ENCODE measurements at places on chromosomes 11 and 22.

GRCh38 chr11:1060852-1061616 lies 13.6 kb upstream of the MUC2 start:
- DNase-seq: no peak

GRCh38 chr11:68889948-68890446 lies 13.6 kb downstream of the MRPL21 start:
- DNase-seq: no peak

DNA sequence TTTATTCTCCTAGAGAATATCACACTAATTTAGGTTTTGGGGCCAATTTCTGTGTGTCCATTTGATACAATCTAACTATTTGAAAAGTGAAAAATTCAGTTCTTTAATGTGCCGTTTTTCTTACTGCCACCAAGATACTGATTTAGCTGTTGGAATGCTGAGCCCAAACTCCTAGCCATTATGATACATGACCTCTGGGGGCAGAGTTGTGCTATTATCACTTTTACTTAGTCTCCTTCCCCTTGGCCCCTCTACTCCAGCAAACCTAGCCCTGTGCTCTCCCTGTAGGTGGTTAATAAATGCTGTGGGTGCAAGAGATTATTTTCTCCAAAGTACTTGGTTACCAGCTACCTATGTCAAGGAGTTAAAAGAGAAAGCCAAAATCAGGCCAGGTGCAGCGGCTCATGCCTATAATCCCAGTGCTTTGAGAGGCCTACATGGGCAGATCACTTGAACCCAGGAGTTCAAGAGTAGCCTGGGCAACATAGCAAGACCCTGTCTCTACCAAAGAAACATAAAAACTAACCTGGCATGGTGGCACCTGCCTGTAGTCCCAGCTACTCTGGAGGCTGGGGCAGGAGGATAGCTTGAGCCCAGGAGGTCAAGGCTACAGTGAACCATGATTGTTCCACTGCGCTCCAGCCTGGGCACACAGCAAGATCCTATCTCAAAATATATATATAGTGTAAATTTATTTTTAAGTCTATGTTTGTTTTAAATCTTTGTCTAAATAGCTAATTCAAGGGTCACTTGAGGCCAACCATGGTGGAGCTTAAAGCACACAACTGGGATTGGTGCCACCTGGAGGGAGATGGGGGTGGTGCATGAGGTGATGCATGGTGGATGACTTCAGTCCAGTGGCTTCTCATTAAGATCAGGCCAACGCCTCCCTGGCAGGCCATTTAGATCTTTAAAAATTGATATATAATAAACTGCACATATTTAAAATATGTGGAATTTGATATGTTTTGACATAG lies 193.2 kb upstream of the PLET1 start:
- peak; percentile 75 for DNase-seq

- DNase-seq: no peak
Measured at GRCh38 chr11:97965849-97966646, 1054.7 kb upstream of the CNTN5 start.

DNA sequence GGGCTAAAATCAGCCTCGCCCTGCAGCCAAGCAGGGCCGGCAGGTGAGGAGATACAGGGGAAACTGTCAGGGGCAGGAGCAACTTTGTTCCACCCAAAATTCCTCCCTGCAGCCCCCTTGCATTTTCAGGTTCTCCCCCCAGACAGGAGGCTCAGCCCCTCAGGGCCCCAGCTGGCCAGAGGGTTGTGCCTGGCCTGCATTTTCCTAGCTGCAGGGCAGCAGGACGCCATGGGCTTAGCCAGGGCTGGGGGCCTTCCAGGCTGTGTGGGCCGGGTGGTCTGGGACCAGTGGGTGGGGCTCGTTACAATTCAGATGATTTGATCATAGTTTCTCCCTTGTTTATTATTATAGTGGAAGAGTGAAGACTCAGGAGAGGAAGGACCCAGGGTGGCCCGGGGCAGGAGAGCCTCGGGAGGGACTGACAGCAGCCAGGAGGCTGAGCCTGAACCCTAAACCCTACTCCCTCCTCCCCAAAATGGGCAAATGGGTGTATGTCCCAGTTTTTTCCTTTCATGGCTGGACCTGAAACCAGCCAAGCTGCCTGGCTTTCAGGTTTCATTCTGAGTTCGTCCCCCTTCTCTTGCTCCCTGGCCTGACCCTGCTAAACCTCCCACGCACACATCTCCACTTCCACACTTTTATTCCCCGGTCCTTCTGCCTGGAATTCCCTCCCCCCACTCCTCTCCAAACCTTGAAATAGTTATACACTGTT lies 40.0 kb downstream of the AHNAK start:
- no peak for DNase-seq

DNA sequence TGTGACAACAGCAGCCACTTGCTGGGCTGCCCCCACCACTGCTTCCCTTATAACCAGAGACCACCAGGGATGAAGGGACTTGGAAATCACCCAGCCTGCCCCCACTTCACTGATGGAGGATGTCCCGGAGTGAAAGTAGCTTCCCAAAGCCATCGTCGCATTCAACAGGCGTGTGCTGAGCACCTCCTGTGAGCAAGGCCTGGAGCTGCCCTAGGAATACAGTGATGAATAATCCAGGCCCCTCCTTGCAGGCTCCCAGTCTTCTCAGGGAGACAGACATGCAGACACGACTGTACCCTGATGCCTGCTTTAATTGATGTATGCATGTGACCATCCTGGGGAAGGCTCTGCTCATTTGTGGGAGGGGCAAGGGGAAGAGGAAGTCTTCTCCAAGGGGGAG lies 22.6 kb downstream of the PTPN5 start:
- DNase-seq: no peak

DNA sequence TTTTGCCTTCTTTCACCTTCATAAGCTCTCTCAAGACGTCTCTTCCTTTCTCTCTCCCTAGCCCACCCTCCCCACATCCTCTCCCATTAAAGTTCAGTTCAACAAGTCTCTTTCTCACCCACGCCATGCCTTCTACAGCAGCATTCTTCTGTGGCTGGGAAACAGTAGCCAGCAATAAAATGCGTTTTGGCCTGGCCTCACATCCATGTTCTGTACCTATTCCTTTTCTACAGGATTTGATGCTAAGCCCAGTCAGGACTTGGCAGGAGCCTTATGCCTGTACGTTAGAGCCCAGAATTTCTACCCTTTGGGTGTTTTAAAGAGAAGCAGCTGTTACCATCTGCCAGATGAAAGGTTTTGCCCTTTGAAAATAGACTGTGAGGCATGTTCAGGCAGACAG lies 7.1 kb upstream of the CD44 start:
- DNase-seq: no peak

DNA sequence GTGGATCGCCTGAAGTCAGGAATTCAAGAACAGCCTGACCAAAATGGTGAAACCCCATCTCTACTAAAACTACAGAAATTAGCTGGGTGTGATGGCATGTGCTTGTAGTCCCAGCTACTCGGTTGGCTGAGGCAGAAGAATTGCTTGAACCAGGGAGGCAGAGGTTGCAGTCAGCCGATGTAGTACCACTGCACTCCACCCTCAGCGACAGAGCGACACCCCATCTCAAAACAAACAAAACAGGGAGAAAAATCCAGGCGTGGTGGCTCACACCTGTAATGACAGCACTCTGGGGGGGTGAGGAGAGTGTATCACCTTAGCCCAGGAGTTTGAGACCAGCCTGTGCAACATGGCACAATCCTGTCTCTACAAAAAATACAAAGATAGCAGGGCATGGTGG lies 802.3 kb upstream of the ARHGAP42 start:
- DNase-seq: no peak

DNA sequence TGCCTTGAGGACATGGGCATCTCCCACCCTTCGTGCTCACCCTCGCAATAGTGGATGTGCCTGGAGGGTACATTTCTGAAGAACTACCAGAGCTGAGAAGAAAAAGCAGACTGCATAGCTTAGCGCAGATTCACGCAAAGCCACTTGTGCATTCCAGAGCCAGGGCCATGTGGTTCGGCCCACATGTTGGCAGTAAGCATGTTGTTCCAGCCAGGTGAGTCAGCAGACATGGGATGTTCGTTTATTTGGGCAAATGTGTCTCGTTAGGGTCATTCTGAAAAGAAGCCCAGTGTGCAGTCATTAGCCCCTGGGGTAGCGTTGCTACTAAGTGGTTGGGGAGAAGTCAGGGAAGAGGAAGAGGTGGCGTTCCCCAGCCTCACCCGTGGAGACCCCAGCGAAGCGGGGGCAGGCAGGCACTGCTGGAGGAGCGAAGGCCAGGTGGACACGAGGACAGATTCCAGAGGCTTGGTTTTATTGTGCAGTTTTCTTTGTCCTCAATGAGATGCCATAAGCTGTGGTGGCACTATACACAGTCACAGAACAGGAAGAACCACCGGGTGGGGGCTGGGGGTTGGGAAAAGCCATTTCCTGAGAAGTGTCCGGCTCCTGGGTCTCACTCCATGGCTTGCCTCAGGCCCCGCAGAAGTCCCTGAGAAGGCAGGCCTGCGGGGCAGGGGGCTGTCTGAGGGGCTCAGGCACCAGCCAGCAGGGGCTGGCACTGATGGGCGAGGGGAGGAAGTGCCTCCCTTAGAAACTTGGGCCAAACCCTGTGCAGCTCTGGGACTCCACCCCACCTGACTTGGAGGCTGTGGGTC lies 5.0 kb downstream of the THY1 start:
- DNase-seq: no peak

- DNase-seq: peak; percentile 44
Measured at GRCh38 chr11:12083380-12083779, 27.0 kb upstream of the MICAL2 start.

DNA sequence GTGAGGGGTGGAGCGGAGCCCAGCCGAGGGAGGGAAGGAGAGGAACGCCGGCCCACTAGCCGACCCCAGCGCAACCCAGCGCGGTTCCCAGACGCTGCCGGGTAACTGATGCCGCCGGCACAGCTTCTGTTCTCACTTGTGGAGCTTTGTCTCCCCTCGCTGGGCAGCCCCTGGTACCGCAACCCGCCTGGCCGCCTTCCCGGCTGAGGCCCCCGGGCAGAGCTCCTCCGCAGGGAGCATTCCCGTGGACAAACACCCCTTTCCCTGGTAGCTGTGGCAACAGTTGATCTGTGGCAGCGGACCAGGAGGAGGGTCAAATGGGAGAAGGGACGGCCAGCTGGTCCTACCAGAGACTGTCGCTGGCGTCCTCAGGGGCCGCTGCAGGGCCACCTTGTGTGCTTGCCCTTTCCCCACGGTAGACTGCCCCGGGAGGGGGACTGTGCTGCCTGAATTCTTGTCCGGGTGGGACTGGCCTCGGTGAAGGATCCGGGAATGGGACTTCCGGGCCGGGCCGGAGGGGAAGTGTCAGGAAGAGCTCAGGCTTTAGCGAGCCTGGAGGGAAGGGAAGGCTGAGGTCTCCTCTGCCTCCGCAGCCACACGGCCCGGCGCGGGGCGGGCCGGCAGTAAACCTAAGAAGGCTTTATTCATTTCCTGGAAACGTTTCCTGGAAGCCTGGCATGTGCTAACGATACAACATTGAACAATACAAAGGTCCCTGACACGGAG lies 468.0 kb downstream of the OPCML start:
- no peak for DNase-seq

- DNase-seq: no peak
Measured at GRCh38 chr11:1156506-1157340, 1.0 kb upstream of the MUC5AC start.

- DNase-seq: no peak
Measured at GRCh38 chr11:12199231-12199948, 89.0 kb downstream of the MICAL2 start.

- peak; percentile 83 for DNase-seq
Measured at GRCh38 chr11:67177399-67178281, 58.6 kb downstream of the KDM2A start.

DNA sequence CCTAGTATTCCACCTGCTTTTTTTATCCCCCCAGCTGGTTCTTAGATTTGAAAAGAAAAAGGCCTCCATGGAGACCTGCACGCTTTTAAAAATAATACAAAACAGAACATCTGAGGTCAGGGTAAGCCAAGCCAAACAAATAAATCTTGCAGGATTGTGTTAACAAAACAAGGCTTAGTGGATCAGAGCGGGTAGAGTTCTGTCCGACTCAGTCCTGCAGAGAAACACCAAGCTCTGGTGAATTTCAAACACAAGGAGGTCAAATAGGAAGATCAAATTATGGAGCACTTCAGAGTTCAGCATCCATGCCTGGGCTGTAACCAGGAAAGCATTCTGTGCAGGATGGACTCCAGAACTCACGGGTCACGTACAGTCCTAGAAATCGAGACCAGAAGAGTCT lies 86.9 kb downstream of the SYN3 start:
- DNase-seq: no peak

DNA sequence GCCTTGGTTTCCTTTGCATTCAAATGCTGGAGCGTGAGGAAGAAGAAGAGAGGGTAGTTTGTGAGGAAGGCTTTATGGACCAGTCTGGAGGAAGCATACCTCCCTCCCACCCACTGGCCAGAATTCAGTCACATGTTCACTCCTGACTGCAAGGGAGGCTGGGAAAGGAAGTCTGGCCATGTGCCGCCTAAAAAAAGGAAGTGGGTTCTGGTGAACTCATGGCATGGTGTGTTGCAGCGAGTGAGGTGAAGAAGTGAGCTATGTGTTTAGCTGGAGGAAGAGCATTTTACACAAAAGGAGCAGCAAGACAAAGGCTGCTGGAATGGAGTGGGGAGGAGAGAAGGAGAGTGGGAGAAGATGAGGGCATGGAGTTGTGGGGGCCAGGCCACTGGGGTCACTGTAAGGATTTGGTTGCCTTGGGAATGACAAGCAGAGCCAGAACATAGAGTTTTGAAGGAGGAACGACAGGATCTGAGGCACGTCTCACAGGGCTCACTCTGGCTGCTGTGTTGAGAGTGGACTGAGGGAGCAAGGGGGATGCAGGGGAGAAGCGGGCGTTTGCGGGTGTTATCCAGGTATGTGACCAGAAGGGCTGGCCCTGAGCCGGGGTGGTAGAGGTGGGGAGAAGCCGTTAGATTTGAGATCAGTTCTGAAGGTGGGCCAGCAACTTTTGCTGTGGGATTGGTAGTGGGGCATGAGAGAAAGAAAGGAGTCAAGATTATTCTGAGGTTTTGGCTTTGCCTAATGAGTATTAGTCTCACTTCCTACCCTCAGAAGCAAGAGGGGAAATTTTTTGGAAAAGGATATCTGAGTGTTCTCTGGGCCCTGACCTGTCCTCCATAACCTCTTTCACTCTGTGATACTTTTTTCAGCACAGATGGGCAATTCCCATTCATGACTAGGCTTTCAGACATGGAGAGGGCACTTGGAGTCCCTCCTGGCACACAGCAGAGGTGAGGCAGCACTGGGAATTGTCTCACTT lies 26.4 kb downstream of the BMAL1 start:
- DNase-seq: peak; percentile 8

DNA sequence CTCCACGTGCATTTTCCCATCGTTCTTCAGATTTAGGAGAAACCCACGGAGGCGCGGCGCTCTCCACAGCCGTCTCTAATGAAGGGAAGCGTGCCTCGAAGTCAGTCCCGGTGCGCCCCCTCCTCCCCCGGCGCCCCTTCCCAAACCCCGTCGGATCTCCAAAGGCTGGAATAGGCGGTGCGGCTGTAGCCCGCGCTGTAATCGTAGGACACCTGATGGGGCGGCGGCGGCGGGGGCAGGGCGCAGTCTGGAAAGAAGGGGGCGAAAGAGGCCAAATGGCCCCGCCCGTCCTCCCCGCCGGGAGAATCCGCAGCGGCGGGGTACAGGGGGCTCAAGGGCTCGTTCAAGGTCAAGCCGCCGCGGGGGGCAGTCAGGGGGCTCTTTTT lies 1.3 kb downstream of the FAM181B start:
- DNase-seq: no peak
